ENCODE measurements at places on chromosomes 16 and 17.

GRCh38 chr17:14121952-14122351 is 52.6 kb downstream of the COX10 start:
- DNase-seq: no peak

DNA sequence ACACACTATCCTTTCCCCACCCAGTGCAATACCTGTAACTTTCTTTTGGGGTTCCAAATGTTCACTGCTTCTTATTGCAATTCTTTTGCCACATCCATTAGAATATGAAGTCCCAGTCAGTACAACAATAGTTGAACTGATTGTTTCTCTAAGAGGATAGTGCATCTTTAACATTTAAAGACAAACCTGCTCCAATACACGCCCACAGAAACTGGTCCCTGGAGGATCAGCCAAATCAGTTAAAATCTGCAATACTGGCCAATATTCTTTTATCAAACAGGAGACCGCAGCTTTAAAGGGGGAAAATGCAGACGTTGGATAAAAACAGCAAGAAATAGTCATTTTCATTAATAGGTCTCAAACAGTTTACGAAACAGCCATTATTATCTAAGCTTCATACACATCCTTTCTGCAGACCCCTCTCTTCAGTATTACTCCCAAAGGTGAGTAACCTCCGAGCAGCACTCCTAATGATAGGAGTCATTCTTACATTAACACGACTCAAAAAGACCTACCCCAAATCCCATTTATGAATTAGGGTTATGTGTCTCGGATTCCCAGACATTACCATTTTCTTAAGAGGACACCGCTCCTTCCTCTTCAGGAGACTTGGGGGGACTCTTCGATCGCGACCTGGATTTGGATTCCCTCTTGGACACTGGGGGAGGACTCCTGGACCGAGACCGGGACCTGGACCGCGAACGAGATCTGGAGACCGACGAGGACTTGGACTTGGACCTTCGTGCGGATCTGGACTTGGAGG is 1.4 kb downstream of the SRSF2 start:
- no peak for DNase-seq

DNA sequence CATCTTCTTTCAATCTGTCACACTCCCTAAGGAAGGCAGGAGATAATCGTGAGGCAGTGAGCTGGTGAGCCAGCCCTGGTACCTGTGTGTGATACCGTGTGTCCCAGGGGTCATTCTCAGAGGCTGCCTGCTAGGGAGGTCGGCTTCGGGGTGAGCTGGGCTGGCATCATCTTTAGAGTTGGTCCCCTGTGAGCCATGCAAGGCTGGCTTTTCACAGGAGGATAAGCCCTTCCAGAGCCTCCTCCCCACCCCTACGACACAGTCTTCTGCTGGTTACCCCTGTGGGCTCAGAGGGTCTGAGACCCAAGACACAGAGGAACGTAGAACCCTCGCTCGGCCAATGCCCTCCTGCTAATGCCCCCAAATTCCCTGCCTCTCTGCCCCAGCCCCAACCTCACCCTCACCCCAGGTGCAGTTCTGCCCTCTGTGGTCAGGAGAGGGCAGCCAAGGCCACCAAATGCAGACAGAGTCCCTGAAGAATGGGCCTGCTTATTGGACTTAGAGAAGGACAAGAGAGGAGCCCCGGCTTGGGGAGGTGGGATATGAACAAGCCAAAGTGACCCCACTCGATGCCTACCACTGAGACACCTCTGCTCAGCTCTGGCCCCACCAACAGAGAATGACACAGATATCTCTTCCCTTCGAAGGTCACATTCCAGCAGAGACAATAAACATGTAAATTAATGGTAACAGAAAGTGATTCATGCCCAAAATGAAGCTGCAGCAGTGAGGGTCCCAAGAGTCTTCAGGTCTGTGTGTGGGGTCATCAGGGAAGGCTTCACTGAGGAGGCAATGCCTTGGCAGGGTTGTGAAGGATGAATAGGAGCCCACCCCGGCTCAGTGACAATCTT is 80.8 kb upstream of the CCL1 start:
- no peak for DNase-seq

DNA sequence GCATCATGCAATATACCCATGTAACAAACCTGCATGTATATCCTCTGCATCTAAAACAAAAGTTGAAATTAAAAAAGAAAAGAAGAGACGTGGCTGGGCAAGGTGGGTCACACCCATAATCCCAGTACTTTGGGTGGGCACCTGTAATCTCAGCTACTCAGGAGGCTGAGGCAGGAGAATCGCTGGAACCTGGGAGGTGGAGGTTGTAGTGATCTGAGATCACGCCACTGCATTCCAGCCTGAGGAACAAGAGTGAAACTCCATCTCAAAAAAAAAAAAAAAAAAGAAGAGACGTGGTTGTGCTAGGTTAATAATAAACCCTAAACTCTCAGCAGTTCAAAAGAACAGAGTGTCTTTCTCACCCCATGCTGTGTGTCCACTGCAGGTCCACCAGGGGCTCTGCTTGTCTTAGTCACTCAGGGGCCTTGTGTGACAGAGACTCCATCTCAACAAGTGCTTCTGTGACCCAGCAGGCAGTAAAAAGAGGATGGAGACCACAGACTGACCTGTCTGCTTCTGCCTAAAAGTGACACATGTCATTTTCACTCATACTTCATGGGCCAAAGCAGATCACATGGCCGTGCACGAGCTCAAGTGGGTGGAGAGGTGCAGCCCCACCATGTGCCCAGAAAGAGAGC is 22.3 kb upstream of the N4BP1 start:
- DNase-seq: no peak

DNA sequence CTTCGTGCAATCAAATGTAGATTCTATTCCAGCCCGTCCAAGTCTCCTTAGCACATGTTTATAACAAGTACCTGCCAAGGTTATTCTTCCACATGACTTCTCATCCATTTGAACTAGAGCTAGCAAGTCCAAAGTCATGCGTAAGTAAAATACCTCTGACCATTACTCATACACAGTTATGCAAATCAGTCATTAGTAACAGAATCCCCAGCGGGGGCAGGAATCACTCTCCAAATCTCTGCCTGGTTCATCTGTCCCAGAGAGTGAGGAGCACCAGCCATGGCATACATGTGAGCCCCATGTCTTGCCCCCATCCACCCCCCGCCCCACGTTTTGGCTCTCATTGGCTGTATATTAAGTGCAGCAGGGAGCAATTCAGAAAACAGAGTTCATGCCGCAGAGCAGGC is 27.7 kb downstream of the SRL start:
- no peak for DNase-seq

DNA sequence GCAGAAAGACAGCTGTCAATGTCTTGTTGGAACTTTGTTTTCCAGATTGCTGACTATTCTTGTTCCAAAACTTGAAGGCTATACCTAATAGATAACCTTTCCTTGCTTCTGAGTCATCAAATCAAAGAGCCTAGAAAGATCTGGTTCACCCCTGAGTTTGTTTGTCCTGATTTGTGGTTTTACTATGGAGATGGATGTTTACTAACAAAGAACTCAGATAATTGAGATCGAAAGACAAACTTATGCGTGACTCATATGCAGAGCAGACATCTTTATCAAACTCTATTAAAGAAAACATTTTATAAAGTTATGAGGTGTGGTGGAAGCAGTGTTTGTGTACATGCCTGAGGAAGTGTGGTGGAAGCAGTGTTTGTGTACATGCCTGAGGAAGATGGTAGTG is 311.1 kb upstream of the TBX2 start:
- no peak for DNase-seq

DNA sequence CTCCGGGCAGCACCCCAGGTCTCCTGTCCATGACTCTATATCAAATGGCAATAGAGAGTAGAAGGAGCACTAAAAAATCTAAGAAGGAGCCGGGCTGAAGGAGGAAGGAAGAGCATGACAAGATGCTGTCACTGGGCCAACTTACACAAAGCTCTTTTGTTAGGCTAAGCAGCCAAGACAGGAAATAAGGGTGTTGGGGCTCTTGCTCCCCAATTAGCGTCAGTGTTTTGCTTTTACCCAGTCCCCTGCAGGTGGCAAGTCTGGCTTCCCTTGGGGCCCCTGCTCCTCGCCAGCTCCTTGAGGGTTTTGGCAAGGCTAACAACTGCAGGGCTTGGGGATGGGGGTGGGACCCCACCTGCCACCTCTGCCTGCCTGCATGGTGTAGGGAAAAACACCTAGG is 120.5 kb downstream of the CCT6B start:
- no peak for DNase-seq

DNA sequence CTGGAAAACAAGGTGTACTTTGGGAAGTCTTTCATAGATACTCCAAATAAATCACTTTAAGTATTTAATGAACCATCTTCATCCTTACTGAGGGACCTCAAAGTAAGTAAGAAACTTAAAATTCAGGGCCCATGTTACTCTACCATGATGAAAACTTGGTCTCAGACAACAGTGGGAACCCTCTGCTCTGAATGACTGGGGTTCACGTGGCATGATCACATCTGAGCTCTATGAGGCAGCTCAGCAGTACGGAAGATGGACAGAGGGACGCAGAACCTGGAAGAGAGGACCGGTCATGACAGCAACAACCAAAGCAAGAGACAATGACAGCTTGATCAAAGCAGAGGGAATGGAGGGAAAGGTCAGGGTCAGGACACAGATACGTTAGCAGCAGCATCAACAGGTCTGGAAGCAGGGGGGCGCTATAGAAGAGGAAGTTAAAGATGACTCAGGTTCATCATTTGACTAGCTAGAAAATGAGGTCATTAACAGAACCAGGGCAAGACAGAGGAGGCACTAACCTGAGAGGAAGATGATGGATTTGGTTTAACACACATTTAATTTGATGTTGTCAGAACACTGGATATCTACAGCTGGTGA is 9.5 kb downstream of the XPO6 start:
- no peak for DNase-seq

- peak; percentile 76 for DNase-seq
Measured at GRCh38 chr16:73154063-73154870, 106.3 kb upstream of the ZFHX3 start.

GRCh38 chr17:7146115-7146514 is 31.5 kb upstream of the ASGR2 start:
- no peak for DNase-seq

Data from GDM1 (cell line).